ENCODE measurements at places on chromosomes 2 and 18.

- no peak for DNase-seq
These were observed 98.1 kb downstream of the LRRC30 start for GRCh38 chr18:7329016-7329415.

- DNase-seq, result peak; percentile 40
These were observed 1.9 kb upstream of the STAT4 start for GRCh38 chr2:191152482-191153240.

GRCh38 chr2:28927878-28928277 lies 33.4 kb downstream of the WDR43 start:
- no peak for DNase-seq

DNA sequence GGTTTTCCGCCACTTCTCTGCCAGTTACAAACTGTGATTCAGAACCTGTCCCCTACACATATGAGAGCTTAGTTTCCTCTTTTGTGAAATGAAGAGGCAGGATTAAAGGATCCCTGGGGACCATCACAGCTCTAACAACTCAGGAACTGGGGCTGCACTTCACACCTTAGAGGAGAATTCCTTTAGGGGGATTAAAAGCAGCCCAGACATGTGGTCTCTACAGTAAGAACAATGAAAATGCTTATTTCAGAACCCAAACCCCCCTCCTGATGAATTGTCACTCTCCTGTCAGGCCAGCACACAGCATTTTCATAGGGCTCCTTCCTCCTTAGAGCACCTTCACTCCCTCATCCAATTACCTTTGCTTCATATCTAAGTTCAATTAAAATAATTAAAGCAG lies 101.5 kb upstream of the NEDD4L start:
- DNase-seq, result no peak

GRCh38 chr2:15980605-15981098 lies 40.3 kb downstream of the MYCN start:
- DNase-seq, result no peak

DNA sequence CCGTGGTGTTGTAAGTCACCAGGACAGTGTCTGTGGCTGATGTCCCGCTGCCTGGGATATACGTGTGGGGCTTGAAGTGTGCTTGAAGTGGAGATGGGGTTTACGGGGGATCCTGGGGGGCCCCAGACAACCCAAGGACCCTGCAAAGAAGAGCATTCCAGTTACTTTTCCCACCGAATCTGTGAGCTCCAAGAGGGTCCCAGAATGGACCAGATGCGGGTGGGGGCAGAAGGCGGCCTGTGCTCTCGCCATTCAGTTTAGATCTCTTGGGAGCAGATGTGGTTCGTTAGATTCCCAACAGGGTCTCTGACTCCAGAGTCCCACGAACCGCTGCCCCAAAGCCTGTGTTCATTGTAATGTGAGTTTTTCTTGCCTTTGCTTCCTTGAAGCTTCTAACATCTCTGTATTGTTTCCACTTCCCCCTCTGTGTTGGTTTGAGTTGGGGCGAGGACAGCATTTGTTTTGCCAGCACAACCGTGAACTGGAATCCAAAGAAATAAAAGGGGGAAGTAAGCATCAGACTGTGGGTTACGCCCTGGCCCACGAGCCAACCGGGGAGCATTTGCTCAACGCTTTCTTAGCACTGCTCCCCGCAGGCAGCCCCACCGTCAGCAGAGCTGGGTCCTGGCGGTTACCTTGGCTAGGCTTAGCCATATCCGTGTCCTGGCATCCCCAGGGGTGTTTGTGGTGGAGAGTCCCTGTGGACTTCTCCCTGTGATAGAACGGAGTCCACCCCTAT lies 92.1 kb downstream of the SH3BP4 start:
- DNase-seq, result no peak

DNA sequence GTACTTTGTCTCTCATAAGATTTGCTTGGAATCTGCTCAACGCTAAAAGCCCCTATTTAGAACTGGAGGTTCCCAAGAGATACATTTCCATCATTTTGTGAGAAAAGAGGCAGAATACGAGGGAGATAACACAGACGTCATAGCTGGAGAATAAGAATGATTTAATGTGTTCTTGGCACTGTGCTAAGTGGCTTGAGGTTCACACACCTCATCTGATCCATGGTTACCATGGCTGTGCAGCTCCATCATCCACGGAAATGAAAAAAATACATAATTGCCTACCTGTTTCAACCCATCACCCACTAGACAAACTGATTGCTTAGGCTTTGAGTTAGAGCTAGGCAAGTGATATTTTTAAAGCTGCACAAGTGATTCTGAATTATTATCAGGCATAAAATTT lies 227.6 kb downstream of the SLC8A1 start:
- no peak for DNase-seq

Data from CD4-positive, alpha-beta T cell (primary cell).